ENCODE measurements at places on chromosomes 1 and 21. TPM values are rescaled to one million over a fixed set of nuclear protein-coding genes. Genes with fewer than 3 reads are reported as not detected.

GRCh38 chr1:165235155-165235776 lies 121.2 kb downstream of the LMX1A start:
- no peak for DNase-seq

GRCh38 chr21:34181431-34182039 lies 108.2 kb downstream of the MRPS6 start:
- DNase-seq = no peak

DNA sequence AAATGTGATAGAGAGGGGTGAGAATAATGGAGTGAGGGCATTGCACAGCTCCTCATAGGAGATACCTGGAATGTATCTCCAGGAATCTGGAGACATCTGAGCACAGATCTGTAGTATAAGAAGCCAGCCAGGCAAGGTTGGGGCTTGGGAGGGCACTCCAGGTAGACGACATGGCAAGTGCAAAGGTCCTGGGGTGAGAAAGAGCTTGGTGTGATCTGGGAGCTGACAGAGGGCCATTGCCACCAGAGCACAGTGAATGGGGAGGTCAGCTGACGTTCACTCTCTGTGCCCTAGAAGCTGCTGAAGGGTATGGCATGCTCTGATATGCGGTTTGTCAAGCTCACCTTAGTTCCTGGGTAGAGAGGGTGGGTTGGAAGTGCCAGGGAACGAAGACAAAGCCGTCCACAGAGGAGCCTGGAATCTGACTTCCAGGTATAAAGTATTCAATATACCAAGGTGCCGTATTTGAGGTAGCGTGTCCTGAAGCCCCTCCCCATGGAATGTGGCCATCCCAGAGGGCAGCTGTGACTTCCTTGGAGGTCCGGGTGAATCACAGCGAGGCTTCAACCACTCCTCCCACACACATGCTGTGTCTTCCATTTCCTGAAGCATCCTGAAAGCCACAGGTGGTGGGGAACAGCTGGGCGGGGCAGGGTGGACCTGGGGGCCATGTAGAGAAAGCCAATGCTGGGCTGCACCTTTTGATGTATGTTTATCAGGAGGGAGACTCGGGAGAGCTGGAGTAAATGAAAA lies 182.7 kb upstream of the KLHDC7A start:
- DNase-seq = no peak

DNA sequence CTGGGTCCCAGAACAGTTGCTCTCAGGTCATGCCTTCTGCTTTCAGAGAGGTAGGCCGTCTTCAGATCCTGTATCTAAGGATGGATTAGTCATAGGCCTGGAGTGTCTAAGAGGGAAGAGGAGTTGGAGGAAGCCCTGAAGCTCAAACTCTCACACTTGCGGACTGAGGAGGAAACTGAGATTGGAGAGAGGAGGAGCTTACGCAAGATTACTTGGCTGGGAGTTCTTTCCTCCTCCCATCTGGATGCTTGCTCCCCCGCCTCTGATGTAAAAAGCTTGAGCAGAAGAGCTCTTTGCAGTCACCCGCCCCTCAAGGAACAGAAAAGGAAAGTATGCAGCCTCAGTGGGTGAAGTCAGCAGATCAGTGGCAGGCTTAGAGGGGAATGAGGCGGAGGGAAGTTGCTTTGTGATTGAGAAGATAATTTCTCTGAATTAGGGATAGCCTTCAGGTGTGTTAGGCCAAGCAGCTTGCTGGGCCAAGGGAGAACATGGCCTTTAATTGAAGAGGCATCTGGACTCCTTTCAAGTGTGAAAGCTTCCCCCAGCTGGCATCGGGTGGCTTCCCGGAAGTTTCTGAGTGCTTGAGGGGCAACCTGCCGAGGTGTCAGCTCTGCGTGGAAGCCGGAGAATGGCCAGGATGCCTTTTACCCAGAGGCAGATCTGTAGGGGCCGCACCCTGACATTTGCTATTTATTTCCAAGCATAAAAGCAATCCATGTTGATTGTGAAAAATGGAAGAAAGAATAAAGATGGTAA lies 6.6 kb downstream of the ADORA1 start:
- DNase-seq = no peak

DNA sequence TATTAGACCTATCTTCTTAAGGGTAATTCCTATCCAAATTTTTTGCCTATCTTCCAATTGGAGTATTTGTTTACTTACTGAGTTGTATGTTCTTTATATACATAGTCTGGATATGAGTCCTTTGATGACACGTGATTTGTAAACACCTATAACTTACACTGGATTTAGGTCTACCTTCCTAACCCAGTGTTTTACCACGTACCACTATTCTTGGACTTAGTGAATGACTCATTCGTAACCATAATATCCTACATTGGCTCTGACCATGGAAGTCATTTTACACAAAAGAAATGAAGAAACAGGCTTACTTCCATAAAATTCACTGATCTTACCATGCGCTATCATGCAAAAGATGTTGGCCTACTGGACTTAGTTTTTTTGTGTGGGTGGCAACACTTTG lies 23.9 kb upstream of the ZZZ3 start:
- no peak for DNase-seq

DNA sequence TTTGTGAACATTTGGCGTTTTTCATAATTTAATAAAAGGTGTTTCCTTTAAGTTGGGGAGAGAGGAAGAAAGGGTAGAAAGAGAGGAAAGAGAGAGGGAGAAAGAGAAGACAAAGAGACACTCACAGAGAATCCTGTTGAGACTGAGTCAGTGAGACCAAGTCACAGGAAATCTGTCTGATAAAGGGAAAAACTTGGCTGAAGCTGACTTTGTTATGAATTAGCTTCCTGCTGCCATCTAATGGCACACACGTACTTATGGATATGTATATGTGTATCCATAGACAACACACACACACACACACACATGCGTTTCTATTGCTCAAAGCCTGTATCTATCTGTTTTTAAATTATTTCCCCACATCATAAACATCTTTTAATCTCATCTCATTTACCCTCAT lies 42.5 kb upstream of the DISC1 start:
- DNase-seq = peak; percentile 21

DNA sequence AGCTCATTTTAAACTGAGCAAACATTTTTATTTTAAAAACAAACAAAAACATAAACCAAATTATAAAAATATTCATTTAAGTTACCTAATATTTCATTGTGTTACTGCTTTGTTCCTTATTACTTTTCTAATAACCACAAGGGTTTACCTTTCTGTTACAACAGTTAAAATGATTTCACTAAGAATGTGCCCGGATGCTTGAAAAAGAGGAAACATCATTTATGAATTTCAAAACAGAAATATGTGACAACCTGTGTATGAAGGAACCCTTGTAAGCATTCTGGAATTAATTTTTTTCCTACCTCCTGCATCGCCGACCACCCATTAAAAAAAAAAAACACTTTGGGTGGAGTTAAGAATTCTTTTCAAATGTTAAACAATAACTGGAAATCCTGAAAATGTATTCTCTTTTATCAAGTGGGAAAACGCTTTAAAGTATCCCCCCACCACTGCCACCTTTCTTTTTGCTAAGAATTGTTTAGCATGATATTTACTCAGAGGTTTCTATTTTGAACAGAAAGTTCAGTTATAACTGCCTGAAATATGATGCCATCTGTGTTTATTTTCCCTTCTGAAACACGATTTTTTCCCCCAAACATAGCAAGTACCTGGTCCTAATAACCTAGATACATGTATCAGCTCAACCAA lies 9.1 kb downstream of the CYYR1 start:
- no peak for DNase-seq

DNA sequence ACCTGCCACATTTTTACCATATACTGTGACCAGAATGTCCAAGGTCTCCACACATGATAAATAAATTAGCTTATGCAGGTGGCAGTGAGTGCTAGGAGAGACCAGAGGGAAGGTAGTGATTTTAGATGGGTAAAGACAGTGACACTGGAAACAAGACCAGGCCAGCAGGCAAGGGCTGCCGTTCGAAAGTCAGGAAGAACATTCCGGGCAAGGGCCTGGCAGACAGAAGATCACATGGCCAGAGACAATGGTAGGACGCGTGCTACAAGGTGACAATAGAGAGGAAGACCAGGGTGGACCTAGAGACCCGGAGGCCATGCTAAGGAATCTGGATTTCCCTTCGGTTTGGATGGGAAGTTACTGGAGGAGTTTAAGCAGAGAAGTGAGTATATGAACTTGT lies 9.7 kb downstream of the PGBD5 start:
- no peak for DNase-seq

DNA sequence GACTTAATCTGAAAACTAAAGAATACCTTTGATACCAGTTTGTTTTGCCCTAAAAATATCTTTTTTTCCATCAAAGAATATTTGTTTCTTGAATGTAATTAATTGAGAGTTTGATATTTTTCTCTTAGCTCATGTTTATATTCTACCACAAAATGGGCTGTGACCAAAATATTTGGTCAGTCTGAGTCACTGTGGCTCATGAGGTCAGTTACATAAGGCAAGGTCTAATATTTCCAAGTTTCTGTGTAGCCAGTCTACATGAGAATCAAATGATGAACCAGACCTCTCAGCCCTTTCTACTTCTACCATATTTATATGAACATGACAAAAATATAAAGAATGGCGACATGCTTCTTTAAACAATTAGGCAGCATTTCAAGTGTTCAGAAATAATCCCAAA lies 83.0 kb upstream of the IVNS1ABP start:
- no peak for DNase-seq

Gene CA14
- total RNA-seq = not detected

Gene TGFBR3
- total RNA-seq = 4.2 TPM

Gene GNAI3
- total RNA-seq = 11.3 TPM

Gene LIPI
- not detected for total RNA-seq

Gene AMY2A
- not detected for total RNA-seq

Gene ZNF695
- total RNA-seq = 2.2 TPM

Gene HMCN1
- total RNA-seq = 2.1 TPM

Measured in kidney epithelial cell (primary cell).